Activated CD4-positive, CD25-positive, alpha-beta regulatory T cell (primary cell): ENCODE measurements at places on chromosomes 1 and 21.
A peak's percentile ranks its signal among the peaks of the same experiment; 100 is the strongest.

DNA sequence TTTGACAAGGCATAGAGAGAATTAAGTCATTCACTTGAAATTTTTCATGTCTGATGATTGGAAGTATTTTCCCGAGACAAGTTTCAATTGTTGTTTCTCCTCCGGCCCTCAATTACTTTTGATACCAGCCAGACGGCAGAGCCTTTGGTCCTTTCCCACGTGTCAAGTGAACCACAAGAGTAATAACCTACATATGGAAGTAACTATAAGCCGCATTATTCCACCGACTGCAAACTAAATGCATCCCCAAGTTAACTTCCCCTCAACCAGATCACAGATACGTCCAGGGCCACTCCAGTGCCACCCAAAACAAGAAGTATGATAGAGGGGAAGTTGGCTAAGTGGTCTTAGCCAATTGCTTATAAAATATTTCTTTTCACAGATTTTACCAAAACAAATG lies 20.2 kb downstream of the COLGALT2 start:
- DNase-seq = no peak

DNA sequence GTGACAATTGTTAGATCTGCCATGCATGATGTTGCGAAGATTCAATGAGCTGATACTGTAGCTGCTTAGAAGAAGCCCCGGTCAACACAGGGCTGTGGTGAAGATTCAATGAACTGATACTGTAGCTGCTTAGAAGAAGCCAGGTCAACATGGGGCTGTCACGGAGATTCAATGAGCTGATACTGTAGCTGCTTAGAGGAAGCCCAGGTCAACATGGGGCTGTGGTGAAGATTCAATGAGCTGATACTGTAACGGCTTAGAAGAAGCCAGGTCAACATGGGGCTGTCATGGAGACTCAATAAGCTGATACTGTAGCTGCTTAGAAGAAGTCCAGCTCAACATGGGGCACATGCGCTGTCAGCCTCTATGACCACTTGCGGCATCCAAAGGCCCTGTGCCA lies 18.8 kb upstream of the BACE2 start:
- DNase-seq = no peak

DNA sequence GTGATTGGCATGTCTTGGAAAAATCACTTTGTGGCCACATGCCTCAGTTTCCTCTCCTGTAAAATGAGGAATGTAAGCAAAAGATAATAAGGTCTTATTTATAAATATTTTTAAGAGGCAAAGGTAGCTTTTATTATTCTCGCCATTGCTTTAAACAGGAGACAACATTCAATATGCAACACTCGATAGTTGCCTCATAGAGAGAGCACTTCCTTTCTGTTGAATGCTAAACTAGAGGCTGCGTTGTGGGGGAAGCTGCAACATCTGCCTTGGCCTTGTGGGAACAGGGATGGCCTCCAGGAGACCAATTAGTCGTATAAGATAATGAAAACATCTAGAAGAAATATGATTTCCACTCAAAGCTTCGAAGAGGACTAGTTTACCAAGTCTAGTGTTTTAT lies 3.5 kb downstream of the OSCP1 start:
- DNase-seq = no peak

DNA sequence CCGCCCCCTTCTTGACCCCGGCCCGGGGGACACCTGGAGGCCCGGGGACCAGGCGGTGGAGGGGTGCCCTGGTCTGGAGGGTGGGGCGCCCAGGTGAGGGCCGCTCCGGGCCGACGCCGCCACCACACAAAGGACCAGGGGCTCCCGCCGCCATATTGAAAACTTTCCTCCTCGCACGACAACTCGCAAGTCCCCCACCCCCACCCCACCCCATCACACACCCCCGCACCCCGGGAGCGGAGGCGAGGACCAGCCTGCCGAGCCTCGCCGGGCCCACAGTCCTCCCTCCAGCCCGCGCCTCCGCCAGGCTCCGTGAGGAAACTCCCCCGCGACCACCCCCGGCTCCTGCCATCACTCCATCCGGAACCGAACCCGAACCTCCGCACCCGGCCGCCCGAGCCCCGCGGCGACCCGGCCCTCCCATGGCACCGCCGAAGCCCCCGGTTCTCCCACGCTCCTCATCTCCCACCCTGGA lies 733 bp downstream of the KDM5B start:
- peak; percentile 25 for DNase-seq

DNA sequence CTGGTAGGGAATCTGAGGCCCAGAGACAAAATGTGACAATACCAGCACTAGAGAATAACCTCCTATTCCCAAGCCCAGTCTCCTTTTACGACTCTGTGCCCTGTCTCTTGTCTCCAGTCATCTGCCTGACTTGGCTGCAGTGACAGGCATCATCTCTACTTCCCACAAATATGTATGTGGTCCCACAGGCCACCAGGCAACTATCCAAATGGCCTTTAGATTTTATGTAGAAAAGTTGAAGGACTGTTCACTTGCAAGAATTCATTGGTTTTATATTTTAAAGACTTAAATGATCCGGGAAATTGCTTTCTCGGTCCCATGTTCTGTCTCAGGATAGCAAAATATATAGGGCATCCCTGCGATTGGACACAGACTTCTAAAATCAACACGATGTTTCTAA lies 11.6 kb downstream of the KRTAP24-1 start:
- DNase-seq = no peak
